G401 (cell line): ENCODE measurements at places on chromosomes 3 and 15. TPM values are rescaled to one million over a fixed set of nuclear protein-coding genes. Genes with fewer than 3 reads are reported as not detected.
A peak's percentile ranks its signal among the peaks of the same experiment; 100 is the strongest.

- DNase-seq, result no peak
Observed at GRCh38 chr3:77190374-77190773, 150.5 kb downstream of the ROBO2 start.

The LDHAL6B gene
- total RNA-seq, result not detected in 2 replicates

DNA sequence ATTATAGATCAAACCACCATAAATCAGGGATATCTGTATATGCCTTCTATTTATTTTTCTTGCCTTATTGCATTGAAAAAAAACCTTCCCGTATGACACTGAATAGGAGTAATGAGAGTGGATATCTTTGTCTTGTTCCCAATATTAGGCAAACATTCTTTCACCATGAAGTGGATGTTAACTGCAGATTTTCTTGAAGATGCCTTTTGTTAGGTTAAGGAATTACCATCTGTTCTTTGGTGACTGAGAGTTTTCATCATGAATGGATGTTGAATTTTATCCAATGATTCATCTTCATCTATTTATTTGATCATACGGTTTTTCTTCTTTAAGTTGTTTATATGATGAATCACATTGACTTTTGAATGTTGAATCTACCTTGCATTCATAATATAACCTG, 47.1 kb upstream of the MECOM start:
- DNase-seq, result no peak

- DNase-seq, result no peak
Observed at GRCh38 chr3:90032980-90033641, 925.7 kb downstream of the EPHA3 start.

DNA sequence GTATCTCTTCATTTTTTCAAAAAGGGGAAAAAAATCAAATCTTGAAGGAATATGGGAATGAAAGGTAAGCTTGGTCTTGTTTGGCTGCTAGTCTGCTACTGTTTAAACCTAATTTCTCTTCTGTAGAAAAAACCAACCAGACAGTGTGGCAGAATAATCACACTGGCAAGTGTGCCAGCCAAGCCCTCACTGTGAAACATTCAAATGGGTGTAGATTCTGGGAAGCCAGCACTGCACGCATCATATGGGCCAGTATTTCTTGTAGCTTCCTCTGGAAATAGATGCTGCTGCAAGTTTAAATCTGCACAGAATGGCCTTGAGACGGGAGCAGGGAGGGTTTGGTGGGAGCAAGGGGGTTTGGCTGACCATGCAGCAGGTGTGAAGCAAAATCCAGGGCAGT, 62.1 kb downstream of the POMGNT2 start:
- peak; percentile 81 for DNase-seq

DNA sequence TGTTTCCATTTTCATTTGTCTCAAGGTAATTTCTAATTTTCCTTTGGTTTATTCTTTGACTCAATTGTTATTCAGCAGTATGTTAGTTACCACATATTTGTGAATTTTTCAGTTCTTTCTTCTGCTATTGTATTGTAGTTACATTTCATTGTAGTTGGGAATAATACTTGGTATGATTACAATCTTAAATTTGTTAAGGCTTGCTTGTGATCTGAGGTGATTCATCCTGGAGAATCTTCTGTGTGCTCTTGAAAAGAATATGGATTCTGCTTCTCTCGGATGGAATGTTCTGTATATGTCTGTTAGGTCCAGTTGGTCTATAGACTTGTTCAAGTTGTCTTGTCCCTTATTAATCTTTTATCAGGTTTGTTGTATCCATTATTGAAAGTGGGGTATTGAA, 63.4 kb upstream of the VEPH1 start:
- DNase-seq, result no peak

- no peak for DNase-seq
Observed at GRCh38 chr3:114567771-114568170, 273.9 kb downstream of the TIGIT start.

The TTC23 gene
- total RNA-seq, result 22.6 and 31.5 TPM in 2 replicates

The MESP1 gene
- not detected in 2 replicates for total RNA-seq

DNA sequence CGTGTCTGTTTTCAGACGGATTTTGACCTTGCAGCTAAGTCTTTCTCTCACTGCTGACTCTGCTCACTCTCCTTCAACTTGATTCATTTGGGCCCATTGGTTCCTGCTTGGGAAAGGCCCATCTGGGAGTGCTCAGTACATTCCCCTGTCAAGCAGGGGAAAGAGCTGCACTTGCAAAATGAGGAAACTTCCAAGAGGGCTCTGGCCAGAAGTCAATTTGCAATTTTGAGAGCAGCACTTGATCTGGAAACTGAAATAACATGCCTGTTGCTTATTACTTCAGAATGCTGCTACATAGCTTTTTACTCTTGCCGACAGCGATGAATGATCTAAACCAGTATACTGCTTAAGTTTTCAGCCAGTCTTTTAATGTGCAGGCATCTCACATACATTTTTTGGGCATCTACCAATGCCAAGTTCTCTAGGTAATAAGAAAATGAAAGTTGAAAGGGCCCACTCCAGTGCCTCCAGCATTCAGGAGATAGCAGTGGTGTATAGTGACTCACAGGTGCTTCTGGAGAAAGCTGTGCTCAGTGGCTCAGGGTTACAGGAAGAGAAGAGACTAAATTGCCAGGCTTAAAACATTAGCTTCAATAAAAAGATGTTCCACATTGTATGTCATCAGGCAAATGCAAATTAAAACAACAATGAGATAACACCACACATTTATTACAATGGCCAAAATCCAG, 70.1 kb upstream of the RORA start:
- DNase-seq, result no peak

DNA sequence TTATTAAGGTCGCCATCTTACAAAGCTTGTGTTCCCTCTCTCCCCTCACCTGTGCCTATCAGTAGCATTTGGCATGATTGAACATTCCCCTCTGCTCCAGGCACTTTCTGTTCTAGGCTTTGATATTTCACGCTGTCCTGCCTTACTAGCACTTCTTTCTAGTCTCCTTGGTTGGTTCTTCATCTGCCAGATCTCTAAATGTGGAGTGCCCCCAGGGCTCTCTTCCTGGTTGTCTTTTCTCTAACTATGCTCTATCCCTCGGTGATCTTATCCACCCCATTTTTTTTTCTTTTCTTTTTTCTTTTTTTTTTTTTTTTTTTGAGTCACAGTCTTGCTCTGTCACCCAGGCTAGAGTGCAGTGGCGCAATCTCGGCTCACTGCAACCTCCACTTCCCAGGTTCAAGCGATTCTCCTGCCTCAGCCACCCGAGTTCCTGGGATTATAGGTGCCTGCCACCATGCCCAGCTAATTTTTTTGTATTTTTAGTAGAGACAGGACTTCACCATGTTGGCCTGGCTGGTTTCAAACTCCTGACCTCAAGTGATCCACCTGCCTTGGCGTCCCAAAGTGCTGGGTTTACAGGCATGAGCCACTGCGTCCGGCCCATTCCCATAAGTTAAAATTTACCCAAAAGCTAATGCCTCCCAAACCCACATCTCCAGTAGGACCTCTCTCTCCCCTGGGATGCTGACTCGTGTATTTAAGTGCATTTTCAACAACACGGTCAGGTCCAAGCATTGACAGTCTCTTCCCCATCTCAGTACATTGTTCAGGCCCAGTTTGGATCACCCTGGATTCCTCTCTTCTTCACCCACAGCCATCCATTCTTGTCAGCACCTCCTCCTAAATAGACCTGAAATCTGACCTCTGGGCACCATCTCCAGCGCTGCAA, 5.2 kb downstream of the NUSAP1 start:
- DNase-seq, result peak; percentile 25

DNA sequence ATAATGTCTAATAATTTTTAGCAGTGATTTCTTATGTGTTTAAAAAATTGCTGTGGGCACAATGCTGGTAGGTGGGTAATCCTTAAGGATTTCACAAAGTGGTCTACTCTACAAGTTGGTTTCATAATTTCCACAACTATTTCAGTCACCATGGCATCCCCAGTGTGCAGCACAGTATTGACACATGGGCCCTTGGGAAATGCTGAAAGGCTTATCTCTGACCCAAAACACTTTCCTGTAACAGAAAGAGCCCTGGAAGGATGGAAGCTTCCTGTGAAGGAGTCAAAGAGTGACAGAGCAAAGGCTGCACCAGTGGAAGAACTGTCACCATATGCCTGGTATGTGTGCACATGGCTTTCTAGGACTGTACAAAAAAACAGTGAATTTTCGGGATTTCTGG, 153.7 kb downstream of the ANO10 start:
- DNase-seq, result peak; percentile 21

The SLC6A20 gene
- total RNA-seq, result 2.2 and 5.0 TPM in 2 replicates

GRCh38 chr3:31449318-31449717, 83.4 kb upstream of the STT3B start:
- DNase-seq, result no peak

The FRMD4B gene
- total RNA-seq, result 17.7 and 19.9 TPM in 2 replicates

The RGMA gene
- total RNA-seq, result 0.80 and 2.6 TPM in 2 replicates

- no peak for DNase-seq
Observed at GRCh38 chr3:74500257-74500656, 114.2 kb downstream of the CNTN3 start.

The GABRR3 gene
- not detected in 2 replicates for total RNA-seq

GRCh38 chr3:100761211-100761942, 52.1 kb downstream of the TFG start:
- no peak for DNase-seq

DNA sequence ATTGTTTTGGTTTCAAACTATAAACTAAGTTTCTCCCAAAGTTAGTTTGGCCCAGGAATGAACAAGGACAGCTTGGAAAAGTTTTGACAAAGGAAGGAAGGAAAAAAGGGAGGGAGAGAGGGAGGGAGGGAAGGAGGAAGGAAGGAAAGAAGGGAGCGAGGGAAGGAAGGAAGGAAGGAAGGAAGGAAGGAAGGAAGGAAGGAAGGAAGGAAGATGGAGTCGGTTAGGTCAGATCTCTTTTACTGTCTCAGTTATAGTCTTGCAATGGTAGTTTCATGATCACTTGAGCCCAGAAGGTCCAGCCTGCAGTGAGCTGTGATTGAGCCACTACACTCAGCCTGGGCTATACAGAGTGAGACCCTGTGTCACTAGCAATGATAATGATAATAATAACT, 12.3 kb upstream of the UBXN7 start:
- DNase-seq, result no peak

The CCR9 gene
- not detected in 2 replicates for total RNA-seq
